ENCODE measurements at places on chromosomes 12 and 14.
A peak's percentile ranks its signal among the peaks of the same experiment; 100 is the strongest.

DNA sequence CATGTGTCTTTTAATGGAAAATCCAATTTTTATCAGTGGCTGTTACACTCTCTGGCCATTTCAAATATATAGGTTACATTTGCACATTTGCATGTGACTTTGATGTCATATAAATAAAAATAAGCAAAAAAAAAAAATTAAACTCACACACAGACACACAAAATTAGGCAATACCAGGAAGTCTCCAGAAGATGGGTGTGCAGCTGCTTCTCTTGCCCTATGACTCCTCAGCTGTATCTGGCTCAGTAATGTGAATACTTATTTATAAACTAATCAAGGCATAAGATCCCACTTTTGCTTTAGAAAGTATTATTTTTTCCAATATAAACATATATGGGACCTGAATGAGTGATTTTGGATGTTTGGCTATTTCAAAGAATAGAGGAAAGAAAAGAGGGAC, 461.1 kb downstream of the LRIG3 start:
- no peak for DNase-seq

- no peak for DNase-seq
These were observed 3.8 kb downstream of the TXNRD1 start for GRCh38 chr12:104219361-104219892.

GRCh38 chr12:11823043-11823442, 173.6 kb downstream of the ETV6 start:
- DNase-seq, result no peak

GRCh38 chr12:15808652-15809051, 19.5 kb upstream of the EPS8 start:
- no peak for DNase-seq

GRCh38 chr14:67493092-67493717, 4.7 kb upstream of the TMEM229B start:
- DNase-seq, result no peak

GRCh38 chr12:90074086-90074485, 365.4 kb upstream of the ATP2B1 start:
- no peak for DNase-seq

DNA sequence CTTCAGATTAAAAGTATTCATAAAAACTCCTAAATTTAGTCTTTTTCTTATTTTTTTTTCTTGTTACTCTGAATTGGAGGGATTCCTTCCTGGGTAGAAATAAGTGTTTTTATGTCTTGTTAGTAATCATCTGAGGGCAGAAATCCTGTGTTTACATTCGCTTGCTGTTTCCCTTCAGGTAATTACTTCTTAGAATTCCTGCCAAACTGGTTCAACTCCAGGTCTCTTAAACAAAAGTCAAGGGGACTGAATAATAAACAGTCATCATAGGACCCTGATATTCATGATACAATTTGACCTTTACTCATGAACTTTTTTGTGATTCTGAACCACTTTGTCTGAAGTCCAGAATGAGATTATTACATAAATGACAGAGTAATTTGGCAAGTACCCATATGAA, 843.9 kb downstream of the FLRT2 start:
- DNase-seq, result no peak

- DNase-seq, result no peak
These were observed 319.8 kb downstream of the CEP128 start for GRCh38 chr14:80621701-80622100.

DNA sequence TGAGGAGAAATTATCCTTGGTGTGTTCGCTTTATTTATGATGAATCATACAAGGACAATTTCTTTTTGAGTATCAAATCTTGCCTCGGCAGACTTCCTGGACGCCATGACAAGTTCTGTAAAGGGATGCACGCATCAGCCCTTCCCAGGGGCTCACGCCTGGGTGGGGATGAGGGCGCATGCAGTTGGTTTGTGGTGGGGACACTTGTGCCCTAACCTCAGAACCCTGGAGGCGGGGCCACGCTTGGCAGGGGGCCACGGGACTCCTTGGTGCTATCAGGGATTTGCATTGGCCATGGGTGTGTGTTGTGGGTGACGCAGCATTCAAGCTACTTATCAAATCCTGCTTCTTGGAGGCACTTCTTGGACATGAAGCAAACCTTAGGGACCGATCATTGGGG, 143.8 kb upstream of the RTL1 start:
- no peak for DNase-seq

DNA sequence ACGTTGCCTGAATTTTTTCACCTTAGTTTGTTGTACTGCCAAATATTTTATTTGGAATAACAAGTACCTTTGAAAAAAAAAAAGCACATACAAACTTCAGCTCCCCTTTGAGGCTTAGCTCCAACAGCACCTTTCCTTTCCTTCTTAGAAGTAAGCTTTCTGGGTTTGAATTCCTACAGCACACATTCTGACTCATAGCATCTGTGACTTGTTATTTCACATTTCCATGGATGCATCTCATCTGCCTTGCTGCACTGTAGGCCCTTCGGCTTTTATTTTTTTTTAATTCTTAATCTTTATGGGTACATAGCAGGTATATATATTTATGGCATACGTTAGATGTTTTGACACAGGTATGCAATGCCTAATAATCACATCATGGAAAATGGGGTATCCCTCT, 7.2 kb downstream of the LGALS3 start:
- DNase-seq, result no peak

- no peak for DNase-seq
These were observed 828.8 kb upstream of the SEL1L start for GRCh38 chr14:82362452-82362851.

- DNase-seq, result no peak
These were observed 12.5 kb downstream of the NRXN3 start for GRCh38 chr14:78182722-78183121.

DNA sequence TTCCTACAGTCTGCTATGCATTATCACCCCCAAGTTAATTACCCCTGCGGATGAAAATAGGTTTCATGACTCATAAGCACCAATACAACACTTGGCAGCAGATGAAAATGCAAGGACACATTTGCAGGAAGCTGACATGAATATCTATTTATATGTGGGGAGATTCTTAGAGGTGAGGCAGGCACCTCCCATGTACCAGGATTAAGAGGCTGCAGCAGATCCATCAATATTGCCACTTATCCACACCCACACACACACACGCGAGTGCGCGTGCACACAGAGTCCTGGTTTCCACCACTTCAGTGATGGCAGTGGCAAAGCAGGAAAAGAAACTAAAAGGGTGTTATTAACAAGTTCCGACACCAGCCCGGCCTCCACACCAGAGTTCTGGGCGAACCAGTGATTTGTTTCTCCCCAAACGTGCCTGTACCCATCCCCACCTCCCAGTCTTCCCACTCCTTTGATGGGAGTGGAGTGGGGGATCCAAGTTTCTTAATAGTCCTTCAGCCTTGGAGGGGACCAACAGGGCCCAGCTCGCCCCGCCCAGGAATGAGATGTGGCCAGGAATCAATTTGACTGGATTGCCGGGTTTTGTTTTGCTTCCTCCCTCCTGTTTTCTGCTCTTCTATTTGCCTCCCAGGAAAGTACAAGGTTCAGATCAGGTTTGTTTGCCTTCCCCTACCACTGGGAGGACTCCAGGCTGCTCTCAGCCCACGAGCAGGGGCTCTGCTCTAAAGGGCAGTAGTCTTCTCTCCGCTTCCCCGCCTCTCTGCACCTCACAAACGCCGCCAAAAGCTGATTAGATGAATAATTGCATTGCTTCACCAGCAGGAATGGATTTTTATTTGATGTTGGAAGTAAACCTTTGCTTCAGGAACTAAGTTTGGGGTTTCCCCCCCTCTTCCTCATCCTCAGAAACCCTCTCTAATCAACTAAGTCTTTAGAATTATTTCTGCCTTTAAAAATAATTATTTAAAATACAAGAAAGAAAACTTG, 5.2 kb downstream of the IRF2BPL start:
- peak; percentile 32 for DNase-seq

- DNase-seq, result no peak
These were observed 133.5 kb upstream of the HIF1A start for GRCh38 chr14:61561657-61562276.

DNA sequence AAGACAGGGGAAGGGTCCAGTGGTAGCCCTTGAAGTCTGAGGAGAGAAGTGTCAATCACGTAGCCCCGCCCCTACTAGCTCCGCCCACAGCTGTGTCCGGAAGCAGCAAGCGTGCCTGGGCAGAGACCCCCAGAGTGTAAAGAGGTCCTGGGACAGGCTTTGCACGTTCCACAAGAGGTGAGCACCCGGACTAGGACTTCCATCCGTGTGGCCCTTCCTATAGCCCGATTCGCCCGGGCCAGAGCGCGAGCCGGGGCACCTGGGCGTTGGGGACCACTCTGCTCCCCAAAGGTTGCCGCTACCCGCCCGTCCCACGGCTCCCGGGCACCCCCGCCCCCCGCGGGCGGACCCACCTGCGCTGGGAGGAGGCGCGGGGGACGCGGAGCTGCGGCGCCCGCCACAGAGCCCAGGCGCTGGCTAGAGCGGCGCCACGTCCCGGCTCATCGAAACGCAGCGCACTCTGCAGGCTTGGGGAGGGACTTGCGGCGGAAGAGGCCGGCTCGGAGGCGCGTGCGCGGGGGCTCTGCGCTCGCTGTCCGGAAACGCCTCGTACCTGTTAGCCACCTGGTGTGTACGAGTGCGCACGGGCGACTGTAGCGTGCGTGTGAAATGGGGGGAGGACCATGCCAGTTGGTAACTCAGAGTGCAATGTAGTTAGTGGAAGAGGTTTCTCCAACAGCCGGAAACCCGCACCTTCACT, at the start of gene RABGGTA:
TSS of gene RABGGTA (minus strand) at position 464 of the 700 bp plus-strand sequence. CDS start 482 bp downstream, outside the sequence.
- DNase-seq, result peak; percentile 88

Measured in stimulated activated CD4-positive, alpha-beta T cell treated with anti-CD3 and anti-CD28 coated beads, Interleukin-4, amount 100 ng/mL, for 1 hour (primary cell).